ENCODE measurements at places on chromosomes 3 and 15. TPM values are rescaled to one million over a fixed set of nuclear protein-coding genes. Genes with fewer than 3 reads are reported as not detected.

GRCh38 chr3:38978729-38979128 is 73.0 kb downstream of the SCN11A start:
- no peak for DNase-seq

GRCh38 chr3:14274612-14274936 is 96.0 kb downstream of the LSM3 start:
- no peak for DNase-seq

- DNase-seq: no peak
Measured at GRCh38 chr3:161500068-161500796, 3.6 kb downstream of the OTOL1 start.

DNA sequence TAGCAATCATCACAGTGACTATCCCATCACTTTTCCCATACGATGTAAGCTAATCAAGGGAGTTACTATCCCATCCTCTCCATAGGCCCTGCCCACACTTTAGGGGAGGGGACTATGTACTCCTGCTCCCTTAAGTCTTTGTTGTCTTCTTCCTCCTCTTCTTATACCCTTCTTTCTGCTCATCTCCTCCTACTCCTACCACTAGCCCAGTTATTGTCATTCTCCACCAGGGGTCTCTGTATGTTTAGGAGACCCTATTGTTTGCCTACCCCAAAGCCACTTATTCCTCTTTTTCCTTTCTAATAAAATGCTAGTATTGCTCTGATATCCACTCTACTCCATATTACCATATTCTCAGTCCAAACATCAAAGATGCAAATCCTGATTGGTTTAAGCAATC is 27.8 kb downstream of the STAC start:
- no peak for DNase-seq

GRCh38 chr15:94843060-94843459 is 611.7 kb downstream of the MCTP2 start:
- no peak for DNase-seq

GRCh38 chr15:23416349-23417276 is 30.4 kb downstream of the GOLGA6L2 start:
- DNase-seq: no peak

GRCh38 chr3:172658344-172659245 is 52.3 kb downstream of the NCEH1 start:
- no peak for DNase-seq

- no peak for DNase-seq
Measured at GRCh38 chr15:95469496-95470000, 861.0 kb upstream of the NR2F2 start.

DNA sequence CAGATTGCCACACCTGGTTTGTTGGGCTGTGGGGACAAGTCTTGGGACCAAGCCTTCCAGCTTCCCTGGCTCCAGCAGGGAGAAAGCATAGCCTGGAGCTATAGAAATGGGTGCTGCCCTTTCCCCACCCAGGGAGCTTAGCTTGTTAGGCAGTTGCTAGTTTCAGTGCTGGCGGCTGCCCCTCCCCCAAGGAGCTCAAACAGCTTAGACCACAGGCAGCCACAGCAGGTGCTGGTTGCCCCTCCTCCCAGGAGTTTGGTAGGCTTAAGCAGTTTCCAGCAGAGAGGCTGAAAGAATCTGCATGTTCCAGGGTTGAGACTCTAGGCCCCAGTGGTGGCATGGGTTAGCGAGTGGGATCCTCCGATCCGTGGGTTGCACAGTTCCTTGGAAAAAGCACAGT is 889.7 kb downstream of the IGSF11 start:
- DNase-seq: no peak

The ATP2B2 gene
- 0.53 TPM for total RNA-seq

The PAQR9 gene
- total RNA-seq: not detected

The MST1R gene
- total RNA-seq: 1.7 TPM

The ZNF619 gene
- total RNA-seq: 7.6 TPM
